ENCODE measurements at places on chromosomes 11 and 22.
A peak's percentile ranks its signal among the peaks of the same experiment; 100 is the strongest.

GRCh38 chr22:42868751-42869251 is 11.7 kb upstream of the ARFGAP3 start:
- DNase-seq, result no peak

DNA sequence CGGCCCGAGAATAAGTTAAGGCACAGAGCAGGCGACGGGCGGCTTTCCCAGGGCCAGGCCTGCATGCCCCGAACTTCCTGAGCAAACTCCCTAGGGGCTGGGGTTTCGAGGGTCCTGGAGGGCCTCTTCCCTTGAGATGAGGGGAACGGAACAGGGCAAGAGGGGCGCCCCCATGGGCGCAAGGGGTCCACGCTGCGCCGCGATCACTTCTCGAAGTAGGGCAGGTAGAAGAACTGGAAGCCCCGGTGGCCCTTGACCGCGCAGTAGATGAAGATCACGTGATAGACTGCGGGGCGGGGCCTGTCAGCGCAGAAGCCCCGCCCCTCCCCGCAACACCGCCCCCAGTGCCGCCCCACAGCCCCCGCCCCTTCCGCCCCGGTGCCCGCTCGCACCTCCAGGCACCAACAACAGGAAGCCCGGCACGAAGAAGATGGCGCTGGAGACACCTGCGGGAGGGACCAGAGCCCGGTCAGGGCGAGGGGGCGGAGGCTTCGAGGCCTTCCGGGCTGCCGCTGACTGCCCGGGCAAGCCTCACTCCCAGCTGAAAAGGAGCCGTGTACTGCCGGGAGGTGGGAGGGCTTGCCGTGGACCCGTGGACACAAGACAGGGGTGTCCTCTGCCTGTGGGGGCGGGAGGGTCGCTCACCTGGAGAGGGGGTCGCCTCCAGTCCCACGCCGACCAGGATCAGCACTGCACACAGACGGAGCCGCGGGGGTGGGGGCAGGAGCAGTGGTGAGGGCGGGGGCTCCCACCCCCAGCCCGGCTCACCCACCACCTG is 4.5 kb downstream of the TMEM134 start:
- DNase-seq, result peak; percentile 98

- no peak for DNase-seq
These were observed 295.6 kb downstream of the NTM start for GRCh38 chr11:131666006-131666405.

DNA sequence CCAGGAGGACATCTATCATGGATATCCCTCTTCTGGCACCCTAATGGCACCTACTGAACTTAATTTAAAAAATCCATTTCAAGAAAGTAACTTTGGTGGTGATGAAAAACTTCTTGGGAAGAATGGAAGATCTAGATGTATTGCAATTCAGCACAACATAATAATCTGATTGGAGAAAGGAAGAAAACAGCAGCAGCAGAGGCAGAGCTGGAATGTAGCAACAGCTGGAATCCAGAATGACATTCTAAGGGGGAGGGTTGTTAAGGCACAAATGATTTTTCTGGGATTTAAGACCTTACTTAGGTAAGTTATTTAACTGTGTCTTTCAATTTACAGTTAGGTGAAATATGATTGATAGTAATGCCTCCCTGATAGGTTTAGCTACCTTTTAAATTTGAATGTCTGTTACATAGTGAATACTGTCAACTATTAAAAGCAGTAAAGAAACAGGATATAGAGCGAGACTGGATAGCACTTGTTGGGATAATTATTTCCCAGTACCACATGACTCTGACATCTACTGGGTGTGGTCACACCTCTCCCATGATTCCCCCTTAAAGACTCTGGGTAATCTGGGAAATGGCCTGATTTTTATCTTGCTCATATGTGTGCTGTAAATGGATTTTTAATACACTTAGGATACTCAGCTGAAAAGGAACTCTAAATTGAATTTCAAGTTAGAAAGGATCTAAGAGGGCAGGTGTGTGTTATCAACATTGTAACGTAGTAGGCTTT is 11.7 kb downstream of the CAPRIN1 start:
- DNase-seq, result no peak

DNA sequence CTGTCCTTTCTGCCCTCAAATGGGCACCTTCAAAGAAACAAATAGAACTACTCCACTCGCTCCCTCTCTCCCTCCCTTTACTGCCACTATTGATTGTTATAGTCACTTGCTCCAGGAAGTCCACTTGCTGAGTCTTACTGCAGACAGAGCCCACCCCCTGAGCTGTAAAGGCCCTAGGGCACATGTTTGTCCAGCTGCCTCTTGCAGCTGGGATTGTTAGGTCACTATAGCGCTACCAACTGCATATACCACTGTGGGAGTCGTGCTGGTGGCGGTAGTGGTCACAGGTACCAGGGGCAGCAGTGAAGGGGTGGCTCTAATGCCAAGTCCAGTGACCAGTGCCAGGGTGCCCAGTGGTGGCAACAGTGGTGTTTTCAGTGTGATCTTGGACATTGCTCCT is 4.4 kb upstream of the SREBF2 start:
- no peak for DNase-seq

GRCh38 chr22:46362203-46362933 is 26.9 kb downstream of the TRMU start:
- no peak for DNase-seq

GRCh38 chr11:6488821-6489220 is 7.5 kb downstream of the TIMM10B start:
- DNase-seq, result no peak

GRCh38 chr22:43431808-43432554 is 20.2 kb downstream of the MPPED1 start:
- DNase-seq, result no peak

GRCh38 chr11:11847082-11847481 is 5.3 kb downstream of the USP47 start:
- DNase-seq, result no peak

DNA sequence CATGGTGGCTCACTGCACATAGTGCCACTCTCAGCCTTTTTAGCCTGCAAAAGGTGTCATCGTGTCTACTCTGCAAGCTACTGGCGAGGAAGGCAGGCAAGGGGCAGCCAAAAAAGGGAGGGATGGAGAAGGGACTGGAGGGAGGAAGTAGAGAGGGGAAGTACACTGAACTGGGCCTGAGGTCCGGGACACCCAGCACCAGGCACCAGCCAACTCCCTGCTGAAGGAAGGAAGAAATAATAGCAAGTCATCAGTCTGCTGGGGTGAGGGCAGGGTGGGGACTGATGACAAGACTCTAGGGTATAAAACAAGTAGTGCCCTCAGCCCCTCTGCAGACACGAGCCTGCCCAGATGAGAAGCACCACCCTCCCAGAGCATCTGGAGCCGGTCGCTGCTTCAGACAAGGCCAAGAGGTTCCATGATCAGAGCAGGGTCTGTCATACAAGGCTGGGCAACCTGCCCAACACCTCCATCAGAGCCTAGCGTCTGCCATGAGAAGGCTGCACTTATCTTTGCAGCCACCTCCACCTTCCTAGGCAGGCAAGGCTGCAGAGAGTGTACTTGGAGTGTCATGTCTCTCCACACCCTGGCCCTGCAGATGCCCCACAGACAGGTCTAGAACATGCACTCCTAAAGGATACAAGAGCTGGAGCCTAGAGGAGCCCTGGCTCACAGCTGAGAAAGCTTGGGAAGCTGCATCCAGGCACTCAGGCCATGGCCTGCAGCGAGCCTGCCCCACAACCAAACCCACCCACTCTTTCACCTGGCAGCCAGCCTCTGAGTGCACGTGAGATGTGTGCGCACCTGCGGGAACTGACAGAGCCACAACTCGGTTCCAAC is 9.0 kb upstream of the COMT start:
- DNase-seq, result no peak

GRCh38 chr11:44774108-44774507 is 47.3 kb downstream of the TSPAN18 start:
- DNase-seq, result no peak

GRCh38 chr11:74694136-74694930 is 36.9 kb downstream of the CHRDL2 start:
- no peak for DNase-seq

DNA sequence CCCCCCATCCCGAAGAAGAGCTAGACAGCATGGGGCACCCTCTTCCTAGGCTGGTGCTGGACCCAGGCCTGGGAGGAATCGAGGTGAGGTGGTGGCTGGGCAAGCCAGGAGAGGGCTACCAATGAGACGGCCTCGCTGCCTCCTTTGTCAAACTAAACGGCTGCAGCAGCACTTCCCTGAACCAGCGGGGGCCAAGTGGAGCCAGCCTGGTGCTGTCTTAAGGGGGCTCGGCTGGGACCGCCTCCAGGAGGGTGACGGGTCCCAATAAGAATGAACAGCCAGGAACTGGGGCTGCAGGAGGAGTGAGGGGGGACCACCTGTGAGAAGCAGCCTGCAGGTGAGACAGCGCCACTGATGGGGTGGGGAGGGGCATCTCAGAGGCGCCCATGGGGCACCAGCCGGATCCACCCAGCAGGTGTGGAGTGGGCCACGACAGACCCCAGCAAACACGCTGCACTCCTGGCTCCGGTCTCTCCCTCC is 17.1 kb downstream of the IFT27 start:
- DNase-seq, result no peak
